ENCODE measurements at places on chromosomes 16 and 17. TPM values are rescaled to one million over a fixed set of nuclear protein-coding genes. Genes with fewer than 3 reads are reported as not detected.
A peak's percentile ranks its signal among the peaks of the same experiment; 100 is the strongest.

AIPL1 gene
- not detected for polyA plus RNA-seq

EMP2 gene
- 2.2 TPM for polyA plus RNA-seq

ZNF18 gene
- polyA plus RNA-seq: 4.5 TPM

TIMP2 gene
- polyA plus RNA-seq: 69.9 TPM

KRT32 gene
- polyA plus RNA-seq: not detected

RHOT1 gene
- polyA plus RNA-seq: 34.3 TPM

PDXDC1 gene
- 122 TPM for polyA plus RNA-seq

- no peak for DNase-seq
- H3K27me3 ChIP-seq: no peaks in the 10 kb centered on the region
- no peaks in the 10 kb centered on the region for H3K36me3 ChIP-seq
These were observed 115.2 kb downstream of the PITPNC1 start for GRCh38 chr17:67492251-67492740.

- H3K4me1 ChIP-seq: no peaks in the 10 kb centered on the region
- H3K36me3 ChIP-seq: no peaks in the 10 kb centered on the region
- peak; percentile 37 for DNase-seq
- peak overlapping the region; percentile 65 for H3K27ac ChIP-seq
- H3K4me3 ChIP-seq: peak overlapping the region; percentile 24
These were observed 1.9 kb upstream of the SALL1 start for GRCh38 chr16:51152691-51153576.

GRCh38 chr17:6912110-6913051 lies 80.9 kb upstream of the TEKT1 start:
- no peaks in the 10 kb centered on the region for H3K27me3 ChIP-seq
- H3K36me3 ChIP-seq: no peaks in the 10 kb centered on the region
- H3K27ac ChIP-seq: no peak overlapping the region
- no peaks in the 10 kb centered on the region for H3K4me1 ChIP-seq

DNA sequence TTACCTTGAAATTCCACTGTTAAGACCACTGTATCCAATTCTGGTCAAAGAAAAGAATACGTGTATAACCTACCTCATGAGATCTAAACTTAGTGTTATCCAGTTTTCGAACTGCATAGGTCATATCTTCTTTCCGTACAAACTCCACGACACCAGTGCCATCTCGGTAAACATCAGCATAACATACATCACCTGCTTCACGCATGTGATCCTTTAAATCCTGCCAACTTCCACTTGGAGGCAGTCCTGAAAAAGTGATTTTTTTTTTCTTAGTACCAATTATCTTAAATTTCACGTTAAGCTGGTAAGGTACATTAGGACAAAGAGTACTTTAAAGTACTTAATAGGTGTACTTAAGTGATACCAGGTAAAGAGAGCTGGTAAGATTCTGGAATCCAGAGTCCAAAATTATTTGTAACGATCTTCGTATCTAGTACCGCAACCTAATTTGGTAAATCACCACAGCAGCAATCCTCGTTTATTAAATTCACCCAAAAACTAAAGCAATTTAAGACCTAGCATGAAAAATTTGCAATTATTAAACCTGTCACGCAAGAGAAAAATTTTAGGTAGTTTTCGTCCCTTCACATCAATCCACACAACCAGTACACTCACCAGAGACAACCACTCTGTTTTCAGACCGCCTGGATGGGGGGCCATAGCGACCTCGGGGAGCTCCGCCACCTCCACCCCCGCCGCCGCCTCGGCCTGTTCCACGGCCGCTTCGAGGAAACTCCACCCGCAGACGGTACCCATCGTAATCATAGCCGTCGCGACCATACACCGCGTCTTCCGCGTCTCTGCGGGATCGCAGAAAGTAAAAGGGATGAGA lies 1.1 kb downstream of the SRSF1 start:
- DNase-seq: peak; percentile 41
- H3K4me1 ChIP-seq: peaks cover 11% of the 10 kb centered on the region
- H3K27me3 ChIP-seq: no peaks in the 10 kb centered on the region
- H3K4me3 ChIP-seq: peak overlapping the region; percentile 99
- H3K27ac ChIP-seq: peak overlapping the region; percentile 99

- no peaks in the 10 kb centered on the region for H3K4me1 ChIP-seq
- H3K27ac ChIP-seq: no peak overlapping the region
- no peak for DNase-seq
- H3K27me3 ChIP-seq: no peaks in the 10 kb centered on the region
- no peak overlapping the region for H3K4me3 ChIP-seq
These were observed 125.6 kb downstream of the GAS7 start for GRCh38 chr17:10072556-10073425.

- no peaks in the 10 kb centered on the region for H3K4me1 ChIP-seq
- H3K27ac ChIP-seq: no peak overlapping the region
- H3K27me3 ChIP-seq: no peaks in the 10 kb centered on the region
- H3K36me3 ChIP-seq: no peaks in the 10 kb centered on the region
These were observed 15.5 kb upstream of the USP22 start for GRCh38 chr17:21058098-21058893.

GRCh38 chr16:57146040-57146647 lies 39.7 kb downstream of the PSME3IP1 start:
- H3K4me1 ChIP-seq: peaks cover 8% of the 10 kb centered on the region
- H3K36me3 ChIP-seq: peaks cover 43% of the 10 kb centered on the region
- H3K27ac ChIP-seq: no peak overlapping the region
- no peaks in the 10 kb centered on the region for H3K27me3 ChIP-seq
- H3K4me3 ChIP-seq: no peak overlapping the region
- no peak for DNase-seq

GRCh38 chr16:51244887-51245657 lies 94.0 kb upstream of the SALL1 start:
- H3K36me3 ChIP-seq: no peaks in the 10 kb centered on the region
- H3K4me1 ChIP-seq: peaks cover 7% of the 10 kb centered on the region
- no peak for DNase-seq
- H3K27ac ChIP-seq: no peak overlapping the region

Measured in small intestine (tissue), 16 donors.